RKO (cell line): ENCODE measurements at places on chromosomes 4 and X.

DNA sequence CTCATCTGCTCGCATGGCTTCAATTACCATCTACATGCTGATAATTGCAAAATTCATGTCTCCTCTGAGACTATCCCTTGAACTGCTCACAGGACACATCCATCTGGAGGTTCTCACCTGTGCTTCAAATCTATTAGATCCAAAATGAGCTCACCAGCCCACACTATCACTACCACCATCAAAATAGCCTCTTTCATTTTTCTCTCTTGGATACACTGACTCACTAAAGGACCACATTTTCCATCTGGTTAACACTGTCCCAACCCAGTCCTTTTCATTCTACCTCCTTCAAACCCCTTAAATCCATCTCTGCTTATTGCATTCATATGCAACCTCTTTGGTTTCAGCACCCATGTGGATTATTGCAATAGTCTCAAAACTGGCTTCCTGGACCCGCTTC, 497.6 kb downstream of the MID1IP1 start:
- no peak for DNase-seq

DNA sequence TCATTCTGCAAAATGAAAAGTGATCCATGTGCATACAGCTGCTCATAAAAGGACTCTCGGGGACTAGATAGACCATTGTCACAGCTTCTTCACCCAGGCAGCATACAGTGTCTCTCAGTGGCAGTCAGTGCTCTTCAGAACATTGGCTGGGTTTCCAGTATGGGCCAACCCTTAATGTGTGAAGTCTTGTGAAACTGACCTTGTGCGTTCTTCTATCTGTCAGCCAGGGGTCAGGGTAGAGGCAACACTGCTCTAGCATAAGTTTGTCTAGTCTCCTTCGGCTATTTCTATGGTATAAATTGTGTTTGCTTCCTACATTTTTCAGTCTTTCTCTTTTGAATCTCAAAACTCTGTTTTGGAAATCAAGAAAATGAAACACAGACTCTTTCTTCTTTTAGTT, 37.0 kb upstream of the SMIM31 start:
- DNase-seq = peak; percentile 14

DNA sequence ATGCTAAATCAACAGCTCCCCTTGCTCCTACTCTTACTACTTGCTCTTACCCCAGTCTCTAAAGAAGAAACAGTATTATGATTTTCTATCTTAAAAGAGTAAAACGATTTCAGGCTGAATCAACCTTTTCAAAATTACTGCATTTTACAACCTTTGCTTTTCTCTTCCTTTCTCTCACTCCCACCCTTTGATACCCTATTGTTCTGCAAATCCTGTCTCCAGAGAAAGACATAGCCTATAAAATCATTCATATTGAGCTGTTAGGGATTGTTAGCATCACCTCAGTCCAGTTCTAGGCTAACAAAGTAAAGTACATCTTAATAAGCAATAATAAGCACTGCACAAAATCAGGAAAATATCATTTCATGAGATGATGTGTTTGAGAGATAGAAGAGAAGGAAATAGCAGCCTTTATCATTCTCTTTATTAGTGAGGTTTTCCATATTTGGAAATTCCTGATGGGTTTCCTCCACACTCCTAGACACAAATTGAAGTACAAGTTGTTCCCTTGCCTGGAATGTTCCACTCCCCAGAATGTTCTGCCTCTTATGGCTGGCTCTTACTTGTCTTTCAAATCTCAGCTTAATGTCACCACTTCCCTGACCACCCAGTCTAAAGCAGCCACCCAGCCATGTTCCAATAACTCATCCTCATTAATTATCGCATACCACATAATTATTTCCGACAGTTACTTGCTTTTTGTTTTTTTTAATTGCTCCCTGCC, 219.7 kb downstream of the PALLD start:
- no peak for DNase-seq

DNA sequence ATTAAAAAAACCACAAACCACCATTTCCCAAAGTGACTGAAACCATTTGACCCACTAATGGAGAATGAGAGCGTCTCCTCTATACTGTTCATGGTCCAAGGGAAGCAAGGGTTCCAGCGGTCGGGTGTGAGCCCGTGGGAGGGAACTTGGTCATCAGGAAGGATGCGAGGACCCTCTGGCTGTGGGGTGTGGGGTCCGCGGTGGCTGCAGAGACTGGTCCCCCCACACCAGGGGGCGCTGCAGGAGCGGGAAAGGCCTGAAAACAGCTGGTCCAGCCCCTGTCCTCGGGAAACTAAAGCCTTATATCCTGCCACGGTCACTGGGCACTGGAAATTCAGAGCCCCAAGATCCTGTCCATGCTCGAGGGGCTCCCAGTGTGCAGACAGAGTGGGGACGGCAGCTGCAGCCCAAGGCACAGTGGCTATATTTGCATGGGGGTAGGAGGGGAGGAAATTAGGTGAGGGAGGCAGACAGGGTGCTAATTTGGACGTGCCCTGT, 4.3 kb downstream of the BLOC1S4 start:
- peak; percentile 75 for DNase-seq
